Hypothalamus (tissue), 51 donors: ENCODE measurements at places on chromosomes 3 and 15.

DNA sequence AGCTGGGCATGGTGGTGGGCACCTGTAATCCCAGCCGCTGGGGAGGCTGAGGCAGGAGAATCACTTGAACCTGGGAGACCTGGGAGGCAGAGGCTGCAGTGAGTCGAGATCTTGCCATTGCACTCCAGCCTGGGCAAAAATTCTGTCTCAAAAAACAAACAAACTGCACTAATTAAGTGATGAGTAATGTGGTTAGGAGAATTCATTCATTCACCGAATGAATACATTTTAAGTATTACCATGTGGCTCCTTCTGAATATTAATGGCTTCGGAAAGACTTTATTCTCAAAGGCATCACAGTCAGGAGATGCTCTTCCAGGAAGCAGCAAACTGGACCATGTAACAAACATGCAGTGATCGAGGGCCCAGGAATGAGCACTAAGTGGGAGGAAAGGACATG lies 23.6 kb downstream of the SPTSSB start:
- no peak for DNase-seq

DNA sequence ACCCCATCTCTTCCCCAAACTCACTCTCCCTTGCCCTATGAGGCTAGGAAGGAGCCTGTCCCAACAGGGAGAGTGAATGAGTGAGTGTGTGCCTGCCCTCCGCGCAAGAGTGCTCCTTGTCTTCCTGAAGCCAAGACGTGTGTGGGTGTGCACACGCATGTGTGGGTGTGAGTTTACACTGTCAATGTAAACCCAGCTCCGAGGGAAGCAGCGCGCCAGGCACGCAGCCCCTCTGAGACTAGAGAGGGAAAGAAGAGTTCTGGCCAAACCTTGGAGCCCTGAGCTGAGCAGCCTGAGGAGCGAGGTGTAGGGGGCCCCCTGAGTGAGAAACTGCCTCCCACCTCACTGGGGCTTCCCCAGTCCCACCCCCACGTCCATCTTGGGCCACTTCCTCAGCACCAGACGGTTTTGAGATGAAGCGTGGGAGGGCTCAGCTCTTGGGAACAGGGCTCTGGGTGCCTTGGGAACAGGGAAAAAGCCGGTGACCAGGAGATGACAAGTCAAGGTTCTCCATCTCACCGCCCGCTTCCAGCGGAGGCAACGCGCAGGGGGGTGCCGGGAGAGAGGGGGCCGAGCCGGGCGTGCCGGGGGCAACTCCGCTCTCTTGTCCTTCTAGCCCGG lies 5.1 kb downstream of the MECOM start:
- DNase-seq = no peak

- no peak for DNase-seq
These were observed 132.3 kb downstream of the STAC start for GRCh38 chr3:36512555-36512954.

DNA sequence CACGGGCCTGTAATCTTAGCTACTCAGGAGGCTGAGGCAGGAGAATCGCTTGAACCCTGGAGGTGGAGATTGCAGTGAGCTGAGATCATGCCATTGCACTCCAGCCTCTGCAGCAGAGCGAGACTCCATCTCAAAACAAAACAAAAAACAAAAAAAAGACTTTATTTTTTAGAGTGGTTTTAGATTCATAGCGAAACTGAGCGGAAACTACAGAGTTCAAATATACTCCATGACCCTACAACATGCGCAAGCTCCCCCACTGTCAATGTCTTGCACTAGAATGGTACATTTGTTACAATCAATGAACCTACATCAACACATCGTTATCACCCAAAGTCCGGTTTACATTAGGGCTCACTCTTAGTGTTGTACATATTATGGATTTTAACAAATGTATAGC lies 2.2 kb upstream of the CRTAP start:
- no peak for DNase-seq

DNA sequence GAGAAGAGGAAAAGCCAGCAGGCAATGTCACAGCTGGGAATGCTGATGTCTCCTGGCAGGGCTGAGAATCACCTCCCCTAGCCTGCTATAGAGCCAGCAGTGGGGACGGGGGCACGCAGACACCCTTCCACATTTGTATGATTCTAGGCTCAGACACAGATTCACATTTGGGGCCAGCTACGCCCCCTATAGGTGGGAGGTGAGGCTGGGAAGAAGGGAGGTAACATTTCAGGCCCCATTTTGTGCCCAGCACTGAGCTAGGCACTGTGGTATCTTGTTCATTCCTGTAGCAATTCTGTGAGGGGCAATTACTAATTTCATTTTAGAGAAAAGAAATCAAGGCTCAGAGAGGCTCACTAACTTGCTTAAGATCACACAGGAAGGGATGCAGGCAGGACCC lies 15.9 kb upstream of the ACAD9 start:
- no peak for DNase-seq

GRCh38 chr3:135157045-135157740 lies 362.1 kb downstream of the EPHB1 start:
- DNase-seq = no peak

DNA sequence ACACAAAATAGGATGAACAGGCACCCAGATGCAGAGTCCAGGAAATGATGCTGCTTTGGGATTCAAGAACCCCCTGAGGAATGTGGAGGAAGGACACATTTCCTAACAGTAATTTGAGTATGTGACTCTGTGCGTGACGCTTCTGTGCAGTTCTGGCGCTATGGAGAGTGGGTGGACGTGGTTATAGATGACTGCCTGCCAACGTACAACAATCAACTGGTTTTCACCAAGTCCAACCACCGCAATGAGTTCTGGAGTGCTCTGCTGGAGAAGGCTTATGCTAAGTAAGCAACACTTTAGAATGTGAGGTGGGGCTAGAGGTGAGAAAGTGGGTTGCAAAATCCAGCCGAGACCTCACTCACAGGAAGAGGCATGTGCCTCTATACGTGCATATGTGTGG lies 28.3 kb downstream of the CAPN3 start:
- DNase-seq = no peak

GRCh38 chr3:94071713-94072284 lies 8.9 kb downstream of the NSUN3 start:
- DNase-seq = no peak

DNA sequence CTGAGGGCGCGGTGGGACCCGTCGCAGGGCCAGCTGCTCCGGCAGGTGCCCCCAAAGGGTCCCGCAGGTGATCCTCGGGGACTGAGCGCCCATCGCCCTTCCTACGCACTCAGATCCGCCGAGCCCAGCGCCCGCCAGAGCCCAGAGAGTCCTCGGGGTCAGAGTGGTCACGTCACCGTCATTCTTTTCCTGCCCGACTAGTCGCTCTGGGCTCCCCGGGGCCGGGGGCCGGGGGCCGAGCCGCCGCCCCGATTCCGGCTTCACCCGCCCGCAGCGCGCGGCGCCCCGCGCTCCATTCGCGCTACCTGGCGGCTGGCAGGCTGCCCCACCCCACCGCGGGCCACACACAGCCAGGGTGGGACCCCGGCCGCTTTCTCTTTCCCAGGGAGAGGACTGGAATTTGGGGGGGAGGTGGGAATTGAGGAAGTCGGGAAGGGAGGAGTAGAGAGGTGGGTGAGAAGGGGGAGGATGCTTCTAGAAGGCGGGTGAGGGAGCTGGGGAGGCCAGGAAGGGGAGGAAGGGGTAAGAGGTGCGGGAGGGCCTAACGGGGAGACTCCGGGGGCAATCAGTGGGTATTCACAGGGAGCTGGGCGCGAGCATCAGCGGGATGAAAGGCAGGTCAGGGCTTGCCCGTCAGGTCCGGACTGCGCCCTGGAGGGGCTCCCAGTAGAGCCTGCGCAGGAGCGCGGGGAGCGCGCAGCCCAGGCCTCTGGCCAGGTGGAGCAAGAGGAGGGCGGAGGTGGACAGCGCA lies 36.1 kb upstream of the EPHB3 start:
- DNase-seq = no peak

GRCh38 chr3:54188176-54188791 lies 65.9 kb downstream of the CACNA2D3 start:
- no peak for DNase-seq

DNA sequence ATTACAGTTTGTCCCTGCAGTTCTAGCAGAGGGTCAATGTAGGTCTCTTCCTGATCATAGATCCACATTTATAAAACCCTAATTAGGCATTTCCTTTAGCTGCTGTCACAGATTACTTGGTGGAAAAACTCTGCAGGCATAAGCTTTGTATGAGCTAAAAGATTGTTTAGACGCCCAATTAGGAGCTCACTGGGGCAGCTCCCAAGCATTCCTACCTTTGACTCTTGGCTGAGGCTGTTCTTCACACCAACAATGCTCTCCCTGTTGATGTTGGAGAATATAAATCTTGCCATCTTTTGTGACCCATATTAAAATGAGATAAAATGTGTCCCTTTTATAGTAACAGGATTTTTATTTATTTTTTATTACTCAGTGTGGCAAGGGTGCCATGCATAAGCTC lies 148.3 kb upstream of the TRIM42 start:
- no peak for DNase-seq

DNA sequence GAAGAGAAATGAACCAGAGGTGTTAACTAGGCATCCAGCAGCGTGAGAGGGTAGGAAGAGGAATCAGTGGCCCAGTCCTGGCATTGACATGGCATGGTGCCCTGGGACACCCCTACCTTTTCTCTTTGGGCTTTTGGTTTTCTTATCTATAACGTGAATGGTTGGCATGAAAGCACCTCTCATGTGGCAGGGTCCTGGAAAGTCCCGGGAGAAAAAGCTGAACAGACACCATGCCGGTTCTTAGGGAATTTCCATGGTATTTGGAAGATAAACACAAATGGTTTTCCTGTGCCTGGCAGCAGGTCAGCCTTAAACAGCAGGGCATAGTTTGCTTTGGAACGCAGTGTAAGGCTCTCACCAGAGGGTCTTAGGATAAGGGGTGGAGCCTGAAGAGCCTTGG lies 15.4 kb downstream of the ARNT2 start:
- DNase-seq = no peak

DNA sequence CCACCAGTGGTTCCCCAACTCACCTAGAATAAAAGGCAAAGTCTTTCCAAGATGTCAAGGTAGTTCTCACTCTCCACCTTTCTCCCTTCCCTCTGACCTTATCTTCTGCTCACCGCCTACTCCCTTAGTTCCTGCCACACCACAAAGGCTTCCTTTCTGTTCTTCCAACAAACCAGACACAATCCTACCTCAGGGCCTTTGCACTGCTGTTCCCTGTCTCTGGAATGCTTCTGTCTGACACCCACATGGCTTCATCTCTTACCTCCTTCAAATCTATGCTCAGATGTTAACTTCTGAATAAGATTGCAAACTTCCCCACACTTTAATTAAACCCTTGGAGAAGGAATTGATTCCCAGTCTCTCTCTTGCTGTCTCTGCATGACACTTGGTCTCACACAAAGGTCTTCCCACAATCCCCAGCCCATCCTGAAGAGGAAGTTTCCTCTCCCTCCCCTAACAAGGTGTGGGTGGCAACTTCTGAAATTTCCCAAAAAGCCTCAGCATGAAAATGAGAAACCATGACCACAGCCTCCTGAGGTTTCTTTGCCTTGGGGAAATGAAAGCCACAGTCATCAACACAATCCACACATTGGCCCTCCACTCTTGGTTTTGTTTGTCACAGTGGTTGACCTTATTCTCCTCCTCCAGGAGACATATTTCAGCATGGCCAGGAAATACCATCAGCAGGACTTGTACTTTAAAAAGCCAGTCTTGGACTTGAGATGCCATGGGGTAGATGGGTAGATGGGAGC lies 3.0 kb upstream of the RYK start:
- no peak for DNase-seq

DNA sequence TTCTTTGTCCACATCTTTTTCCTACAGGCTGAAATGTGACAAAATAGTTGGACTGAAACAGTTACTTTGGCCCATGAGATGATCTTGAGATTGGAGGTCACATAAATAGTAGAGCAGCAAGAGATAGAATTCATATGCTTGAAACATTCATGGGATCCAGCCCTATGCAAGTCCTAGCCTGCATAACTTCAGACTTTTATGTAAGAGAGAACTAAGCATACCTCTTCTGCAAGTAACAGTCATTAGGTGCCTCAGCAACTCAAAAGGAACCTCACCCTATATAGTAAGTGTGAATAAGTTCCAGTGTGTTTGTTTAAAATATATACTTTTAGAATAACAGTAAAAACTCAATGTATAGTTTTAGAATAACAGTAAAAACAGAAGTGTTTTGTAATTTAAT lies 138.0 kb upstream of the P2RY1 start:
- DNase-seq = no peak

DNA sequence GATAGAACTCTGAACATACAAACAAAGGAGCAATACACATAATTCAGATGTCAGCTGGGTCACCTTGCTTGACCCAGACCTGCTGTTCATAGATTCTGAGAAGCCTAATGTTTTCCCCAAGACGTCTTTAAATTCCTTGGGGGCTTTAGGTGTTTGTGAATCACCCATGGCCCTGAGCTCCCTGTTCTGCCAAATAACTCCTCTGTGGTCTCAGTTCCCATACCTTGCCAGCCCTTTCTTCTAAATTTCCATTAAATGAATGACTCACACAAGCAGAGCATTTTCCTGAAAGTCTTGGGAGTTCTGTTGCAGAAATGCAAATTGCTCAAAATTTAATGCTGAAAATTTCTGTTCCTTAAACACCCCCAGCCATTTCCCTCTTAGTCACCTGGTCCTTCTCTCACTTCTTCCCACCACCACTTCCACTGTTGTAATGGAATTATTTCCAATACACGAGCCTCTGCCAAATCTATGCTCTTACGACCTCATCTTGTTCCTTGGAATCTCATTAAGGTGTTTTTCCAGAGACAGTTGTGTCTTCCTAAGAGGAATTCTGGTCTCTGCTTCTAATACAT lies 33.4 kb upstream of the PSMD6 start:
- no peak for DNase-seq

DNA sequence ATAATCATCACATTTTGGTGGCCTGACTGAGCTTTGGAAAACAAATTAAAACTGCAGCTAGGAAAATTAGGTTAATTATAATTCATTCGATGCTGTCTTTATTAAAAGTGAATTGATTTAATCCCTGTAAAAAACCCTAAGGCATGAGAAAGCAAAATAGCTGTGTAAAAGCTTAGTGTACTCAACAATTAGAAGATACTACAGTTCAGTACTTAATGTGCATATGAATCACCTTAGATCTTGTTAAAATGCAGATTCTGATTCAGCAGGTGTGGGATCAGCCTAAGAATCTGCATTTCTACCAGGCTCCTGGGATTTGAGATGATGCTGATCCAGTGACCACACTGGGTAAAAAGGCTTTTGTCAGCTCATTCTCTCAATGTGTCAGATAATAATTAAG lies 559.9 kb upstream of the GOLIM4 start:
- no peak for DNase-seq

- DNase-seq = no peak
These were observed 81.6 kb downstream of the TGFBR2 start for GRCh38 chr3:30687930-30688570.

DNA sequence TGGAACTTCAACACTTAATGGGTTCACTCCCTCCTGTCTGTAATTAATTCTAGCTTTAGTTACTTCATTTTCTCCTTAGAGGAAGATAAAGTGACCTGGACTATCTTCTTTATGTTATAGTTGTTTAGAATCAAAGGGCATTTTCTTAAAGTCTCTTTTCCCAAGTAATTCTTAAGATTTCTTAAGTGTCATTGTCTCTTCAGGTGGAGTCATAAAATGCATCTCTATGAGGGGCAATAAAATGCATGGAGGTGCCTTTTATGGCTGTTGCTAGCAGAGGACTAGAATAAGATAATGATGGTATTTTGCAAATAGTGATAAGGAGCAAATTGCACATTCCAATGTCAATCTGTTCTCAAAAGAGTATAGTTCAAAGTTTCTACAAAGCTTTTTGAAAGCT lies 34.5 kb downstream of the CNTN4 start:
- DNase-seq = no peak

- DNase-seq = no peak
These were observed 110.8 kb downstream of the LRIG1 start for GRCh38 chr3:66390013-66390412.
